ENCODE measurements at places on chromosomes 16 and 17.

DNA sequence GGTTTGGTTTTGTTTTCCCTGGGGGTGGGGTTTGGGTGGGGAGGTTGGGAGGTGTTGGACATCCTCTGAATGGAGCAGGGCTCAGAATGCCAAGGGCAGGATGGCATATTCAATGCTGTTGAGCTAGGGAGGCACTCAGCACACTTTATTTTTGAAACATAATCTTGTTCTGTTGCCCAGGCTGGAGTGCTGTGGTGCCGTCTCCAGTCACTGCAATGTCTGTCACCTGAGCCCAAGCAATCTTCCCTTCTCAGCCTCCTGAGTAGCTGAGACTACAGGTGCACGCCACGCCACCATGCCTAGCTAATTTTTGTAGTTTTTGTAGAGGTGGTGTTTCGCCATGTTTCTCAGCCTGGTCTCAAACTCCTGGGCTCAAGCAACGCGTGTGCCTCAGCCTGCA lies 186.1 kb downstream of the RPTOR start:
- DNase-seq = no peak

GRCh38 chr16:69798466-69798865 lies 36.3 kb downstream of the WWP2 start:
- no peak for DNase-seq

DNA sequence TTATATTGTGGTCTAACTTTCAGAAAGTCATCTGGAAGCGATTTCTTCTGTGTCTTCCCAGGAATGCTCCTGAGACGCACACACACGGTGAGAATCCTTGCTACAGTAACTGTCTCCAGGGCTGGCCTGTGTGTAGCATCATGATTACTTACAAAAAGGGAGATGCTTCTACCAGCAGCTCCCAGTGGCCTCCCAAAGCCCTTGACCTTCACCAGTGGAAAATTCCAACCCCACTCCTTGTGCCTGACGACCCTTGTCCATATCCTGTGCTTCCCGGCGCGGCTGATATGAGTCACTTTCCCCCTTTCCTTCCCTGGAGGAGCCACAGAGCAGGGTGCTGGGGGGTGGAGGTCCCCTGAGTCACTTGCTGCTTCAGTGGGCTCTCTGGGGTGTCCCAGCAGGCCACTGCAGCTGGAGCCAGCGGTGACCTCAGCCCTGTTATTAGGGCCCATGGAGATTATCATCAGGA lies 22.1 kb upstream of the NAT9 start:
- DNase-seq = peak; percentile 59

DNA sequence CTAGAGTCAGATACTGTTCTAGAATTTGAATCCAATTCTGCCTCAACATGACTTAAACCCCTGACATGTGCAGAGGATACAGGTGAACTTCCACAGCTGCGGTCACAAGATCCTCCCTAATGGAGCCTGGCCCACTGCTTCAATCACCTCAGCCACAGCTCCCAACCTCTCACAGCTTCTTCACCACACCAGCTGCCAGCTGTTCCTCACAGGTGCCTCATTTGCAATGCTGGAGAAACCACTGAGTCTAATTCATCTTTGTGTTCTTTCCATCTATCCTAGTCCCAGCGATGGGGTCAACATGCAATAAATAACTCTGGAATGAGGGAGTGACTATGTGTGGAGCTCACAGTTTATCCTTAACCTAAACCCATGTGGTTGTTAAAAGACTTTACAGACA lies 72.0 kb upstream of the MAF start:
- DNase-seq = no peak

DNA sequence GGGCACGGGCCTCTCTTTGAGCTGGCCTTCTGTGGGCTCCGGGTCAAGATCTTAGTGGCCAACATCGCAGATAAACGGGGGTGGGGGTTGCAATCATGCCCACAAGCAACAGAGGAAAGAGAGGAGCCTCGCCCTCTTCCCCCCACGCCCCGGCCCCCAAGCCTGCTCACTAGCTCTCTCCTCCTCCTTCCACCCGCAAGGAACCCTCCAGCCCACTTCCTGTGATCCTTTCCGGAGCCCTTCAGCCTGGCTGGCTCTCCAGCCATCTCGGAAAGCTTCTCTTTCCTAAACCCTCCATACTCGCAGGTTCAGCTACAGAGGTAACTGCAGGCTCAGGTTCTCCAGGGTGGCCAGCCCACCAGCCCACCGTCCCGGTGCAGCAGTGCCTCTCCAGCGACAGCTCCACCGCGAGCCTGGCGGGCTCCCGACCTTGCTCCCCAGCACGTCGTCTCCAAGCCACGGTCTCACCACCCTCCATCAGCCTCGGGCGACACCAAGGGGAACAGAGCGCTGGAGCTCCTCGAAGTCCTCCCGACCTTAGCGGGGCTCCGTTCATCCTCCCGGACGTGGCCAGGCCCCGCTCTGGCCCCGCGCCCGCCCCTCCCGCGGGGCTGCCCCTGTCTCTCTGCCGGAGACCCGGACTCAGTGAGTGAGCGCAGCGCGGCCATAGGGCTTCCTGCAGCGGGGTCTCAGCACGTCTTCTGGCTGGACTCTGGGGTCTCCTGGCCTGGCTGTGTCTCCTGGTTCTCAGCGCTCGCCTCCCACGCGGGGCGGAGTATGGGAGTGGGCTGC lies 12.9 kb upstream of the ODF4 start:
- no peak for DNase-seq

DNA sequence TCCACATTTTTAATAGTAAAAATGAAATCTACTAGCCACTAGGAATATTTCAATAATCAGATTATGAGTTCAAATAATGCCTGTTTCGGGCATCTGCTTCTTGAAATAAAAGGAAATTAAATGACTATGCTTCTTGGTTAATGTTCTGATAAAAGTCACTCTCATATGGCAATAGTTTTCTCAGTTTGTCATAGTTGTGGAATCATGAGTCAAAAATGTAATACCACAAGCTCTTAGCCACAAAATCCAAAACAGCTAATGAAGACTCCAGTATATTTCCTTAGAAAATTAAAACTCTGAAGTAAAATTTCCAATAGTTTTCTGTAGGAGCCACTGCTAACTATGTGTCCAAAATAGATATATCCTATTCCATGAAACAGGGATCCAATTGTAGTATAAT lies 676.3 kb upstream of the CDH8 start:
- no peak for DNase-seq

GRCh38 chr17:60231234-60231633 lies 81.5 kb downstream of the CA4 start:
- peak; percentile 20 for DNase-seq

- DNase-seq = no peak
Measured at GRCh38 chr16:50688867-50689266, 4.5 kb upstream of the NOD2 start.

GRCh38 chr16:8278031-8278580 lies 312.2 kb downstream of the TMEM114 start:
- DNase-seq = no peak

DNA sequence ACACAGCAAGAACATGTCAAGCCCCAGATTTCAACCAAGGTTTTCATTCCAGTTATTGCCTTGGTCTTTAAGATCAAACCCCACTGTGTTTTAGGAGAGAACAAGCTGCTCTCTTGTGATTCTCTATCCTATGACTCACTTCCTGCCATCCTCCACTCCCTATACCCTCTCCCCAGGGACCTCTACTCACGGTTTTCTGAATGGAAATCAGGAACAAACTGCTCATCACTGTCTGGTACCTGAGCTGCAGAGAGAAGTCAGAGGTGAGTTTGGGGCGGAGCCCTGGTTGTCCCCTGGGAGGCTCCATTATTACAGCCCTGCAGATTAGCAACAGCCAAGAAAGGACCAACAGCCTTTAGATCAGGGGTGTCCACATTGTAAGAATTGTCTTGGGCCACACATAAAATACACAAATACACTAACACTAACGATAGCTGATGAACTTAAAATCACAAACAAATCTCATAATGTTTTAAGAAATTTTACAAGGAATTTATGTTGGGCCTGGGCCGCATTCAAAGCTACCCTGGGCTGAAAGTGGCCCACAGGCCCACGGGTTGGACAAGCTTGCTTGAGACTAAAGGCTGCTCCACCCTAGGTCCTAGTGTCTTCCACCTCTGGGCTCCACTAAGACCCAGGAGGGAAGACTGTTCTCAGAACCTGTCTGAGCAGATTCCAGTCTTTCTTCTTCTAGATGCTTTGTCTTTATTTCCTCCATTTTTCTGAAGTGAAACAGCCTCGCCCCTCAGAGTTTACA lies 9.7 kb downstream of the ETV4 start:
- no peak for DNase-seq

GRCh38 chr16:53913099-53913870 lies 209.3 kb downstream of the FTO start:
- peak; percentile 14 for DNase-seq

DNA sequence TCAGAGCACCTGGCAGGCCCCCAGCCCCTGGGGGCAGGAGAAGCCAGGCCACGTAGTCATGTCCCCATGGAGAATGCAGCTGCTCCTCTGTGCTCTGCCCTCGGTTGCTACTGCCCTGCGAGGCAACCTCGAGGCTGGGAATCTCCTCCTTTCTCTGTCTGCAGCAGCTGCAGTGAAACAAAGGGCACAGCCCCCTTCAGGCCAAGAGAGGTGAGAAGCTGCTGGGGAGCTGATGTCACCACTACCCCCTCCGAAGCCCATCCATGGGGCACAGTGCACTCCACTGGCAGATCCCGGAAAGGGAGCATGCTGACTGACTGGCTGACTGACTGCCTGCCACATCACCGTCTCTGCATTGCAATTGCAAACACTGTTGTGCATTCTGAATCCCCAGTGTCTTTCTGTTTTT lies 103.7 kb downstream of the GRIN2A start:
- DNase-seq = no peak

DNA sequence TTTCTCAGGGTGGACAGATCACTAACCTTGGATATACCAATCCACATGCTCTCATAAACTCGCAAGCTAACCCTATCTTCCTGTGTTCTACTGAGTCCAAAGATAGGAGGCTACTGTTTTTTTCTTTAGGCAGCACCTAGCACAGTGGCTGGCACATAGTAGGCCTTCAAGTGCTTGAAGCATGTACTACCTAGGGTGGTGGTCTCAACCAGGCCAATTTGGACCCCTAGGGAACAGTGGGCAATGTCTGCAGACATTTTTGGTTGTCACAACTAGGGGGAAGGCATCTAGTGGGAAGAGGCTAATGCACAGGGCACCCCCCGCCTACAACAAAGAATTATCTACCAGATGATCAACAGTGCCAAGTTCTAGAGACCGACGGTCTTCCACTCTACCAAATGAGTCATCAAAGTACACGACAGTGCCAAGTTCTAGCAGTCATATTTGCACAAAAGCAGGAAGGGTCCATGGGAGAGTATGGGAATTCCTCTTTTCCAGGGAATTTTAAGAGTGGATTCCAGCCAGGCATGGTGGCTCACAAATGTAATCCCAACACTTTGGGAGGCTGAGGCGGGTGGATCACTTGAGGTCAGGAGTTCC lies 390.3 kb downstream of the SLC39A11 start:
- DNase-seq = peak; percentile 30

- DNase-seq = peak; percentile 83
Measured at GRCh38 chr17:79272666-79273219, 198.1 kb downstream of the ENGASE start.

DNA sequence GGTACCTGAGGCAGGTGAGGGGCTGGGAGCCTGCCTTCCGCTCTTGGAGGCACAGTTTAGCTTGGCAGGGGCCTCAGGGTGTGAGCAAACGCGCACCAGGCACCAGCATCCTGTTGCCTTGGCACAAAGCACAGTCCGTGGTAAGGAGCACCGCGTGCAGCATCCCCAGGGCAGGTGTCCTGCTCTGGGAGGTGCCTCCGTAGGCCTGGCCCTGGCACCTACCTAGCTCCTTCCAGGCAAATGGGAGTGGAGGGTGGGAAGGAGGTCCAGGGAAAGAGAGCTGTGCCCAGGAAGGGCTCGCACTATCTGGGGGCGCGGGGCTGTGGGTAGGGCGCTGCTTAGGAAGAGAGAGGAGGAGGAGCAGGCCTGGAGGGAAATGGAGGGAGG lies 3.1 kb upstream of the GSE1 start:
- no peak for DNase-seq

- no peak for DNase-seq
Measured at GRCh38 chr17:35900708-35901480, 20.7 kb upstream of the CCL5 start.

DNA sequence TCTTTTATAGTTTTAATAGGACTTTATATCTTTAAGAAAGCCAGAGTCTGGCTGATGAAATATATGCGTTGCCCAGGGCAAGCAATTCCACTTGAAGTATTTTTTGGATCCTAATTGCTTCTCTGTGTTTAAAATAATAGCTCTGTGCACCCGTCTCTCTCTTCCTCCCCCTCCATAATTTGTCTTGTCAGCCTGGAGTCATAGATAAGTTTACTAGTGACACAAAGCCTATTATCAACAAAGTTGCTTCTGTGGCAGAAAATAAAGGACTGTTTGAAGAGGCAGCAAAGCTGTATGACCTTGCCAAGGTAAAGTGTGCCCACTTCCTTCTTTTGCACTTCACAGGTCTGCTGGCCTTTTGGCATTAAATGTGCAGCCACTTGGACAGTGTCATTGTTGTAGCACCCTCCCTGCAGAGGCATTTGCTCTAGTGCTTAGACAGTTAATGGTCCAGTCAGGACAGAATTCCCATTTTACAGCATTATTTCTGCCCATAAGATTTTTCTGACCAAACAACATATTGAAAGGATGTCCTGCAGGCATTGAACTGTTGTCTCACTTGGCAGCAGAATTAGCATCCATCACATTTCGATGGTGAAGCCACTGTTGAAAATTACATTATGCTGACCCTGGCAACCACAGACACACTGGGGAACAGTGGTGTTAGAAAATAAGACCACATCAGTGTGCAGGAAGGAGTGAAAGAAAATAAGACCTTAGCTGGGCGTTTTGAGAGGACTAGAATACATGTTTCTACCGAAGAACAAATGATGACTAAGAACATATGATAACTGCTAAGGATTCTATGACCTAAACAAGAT lies 28.4 kb upstream of the SLC12A3 start:
- DNase-seq = no peak

DNA sequence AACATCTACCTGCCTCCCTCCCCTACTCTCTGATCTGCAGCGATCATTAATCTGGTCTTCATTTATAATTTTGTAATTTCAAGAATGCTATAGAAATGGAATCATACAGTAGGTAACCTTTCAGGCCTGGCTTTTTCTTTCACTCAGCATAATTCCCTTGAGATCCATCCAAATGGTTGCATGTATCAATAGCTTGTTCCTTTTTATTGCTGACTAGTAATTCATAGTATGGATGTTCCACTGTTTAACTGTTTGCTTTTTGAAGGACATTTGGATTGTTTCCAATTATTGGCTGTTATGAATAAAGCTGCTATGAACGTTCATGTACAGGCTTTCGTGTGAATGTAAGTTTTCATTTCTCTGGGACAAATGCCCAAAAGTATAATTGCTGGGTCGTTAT lies 125.2 kb downstream of the USP31 start:
- DNase-seq = no peak

DNA sequence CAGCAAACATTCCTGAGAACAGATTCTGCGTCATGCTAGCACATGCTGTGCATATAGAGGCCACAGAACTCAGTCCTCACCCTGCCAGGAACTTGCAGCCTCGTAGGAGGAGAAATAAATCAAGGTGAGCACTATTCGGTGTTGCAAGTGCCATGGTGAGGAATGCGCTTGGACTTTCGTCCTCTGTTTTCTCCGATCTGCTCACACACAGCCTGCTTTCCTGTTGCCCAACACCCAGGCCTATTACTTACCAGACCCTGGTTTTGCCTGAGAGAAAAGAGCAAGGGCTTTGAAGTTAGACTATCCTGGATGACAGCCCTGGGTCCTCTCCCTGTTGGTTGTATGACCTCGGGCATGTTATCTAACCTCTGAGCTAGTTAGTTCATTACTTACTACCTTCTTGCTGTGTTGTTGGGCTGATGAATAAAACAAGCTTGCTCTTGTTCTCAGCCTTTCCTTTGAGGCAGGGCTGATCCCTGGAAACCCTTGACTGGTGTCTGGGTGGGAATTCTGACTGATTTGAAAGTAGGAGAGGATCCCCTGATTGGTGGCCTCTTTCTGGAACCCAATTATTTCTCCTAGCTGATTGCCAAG lies 2.9 kb downstream of the ACSF2 start:
- no peak for DNase-seq
